ENCODE measurements at places on chromosomes 16 and 17.

GRCh38 chr16:7089751-7090150 is 242.9 kb upstream of the RBFOX1 start:
- no peak for DNase-seq

DNA sequence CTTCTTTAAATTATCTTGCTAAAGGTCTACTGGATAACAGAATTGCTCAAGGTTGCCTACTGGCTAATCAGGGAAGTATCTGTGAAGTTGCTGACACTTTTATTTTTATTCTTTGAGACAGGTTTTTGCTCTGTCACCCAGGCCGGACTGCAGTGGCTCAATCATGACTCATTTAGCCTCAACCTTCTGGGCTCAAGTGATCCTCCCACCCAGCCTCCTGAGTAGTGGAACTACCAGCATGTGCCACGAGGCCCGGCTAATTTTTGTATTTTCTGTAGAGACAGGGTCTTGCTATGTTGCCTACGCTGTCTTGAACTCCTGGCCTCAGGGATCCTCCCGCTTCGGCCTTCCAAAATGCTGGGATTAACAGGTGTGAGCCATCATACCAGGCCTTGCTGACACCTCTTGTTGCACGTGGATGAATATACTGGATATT is 43.1 kb downstream of the GLG1 start:
- no peak for DNase-seq

DNA sequence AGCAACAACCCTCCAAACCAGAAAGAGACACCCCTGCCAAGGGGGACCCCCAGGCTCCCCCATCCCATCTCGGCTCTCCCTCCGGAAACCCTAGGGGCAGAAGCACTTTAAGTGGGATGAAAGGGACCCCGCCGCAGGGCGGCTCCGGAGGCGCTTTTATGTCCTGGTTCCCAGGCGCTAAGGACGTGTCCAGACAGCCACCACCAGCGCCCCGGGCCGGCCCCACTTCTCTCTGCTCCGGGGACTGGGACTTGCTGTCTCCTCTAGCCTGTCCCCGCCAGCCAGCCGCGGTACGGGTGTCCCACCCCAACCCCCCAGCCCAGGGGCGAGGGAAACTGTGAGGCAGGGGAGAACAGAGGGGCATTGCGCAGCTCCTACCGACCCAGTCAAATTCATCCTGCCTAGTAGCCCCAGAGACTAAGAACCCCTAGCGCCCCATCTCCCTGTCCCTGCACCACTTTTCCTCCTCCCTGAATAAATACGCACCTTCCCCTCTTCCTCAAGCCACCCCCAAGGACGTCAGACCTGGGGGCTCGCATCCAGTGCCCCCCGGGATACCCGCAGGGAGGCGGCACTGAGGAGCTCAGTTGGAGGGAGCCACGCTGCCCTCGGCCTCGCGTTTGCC is 4.1 kb downstream of the SP6 start:
- DNase-seq = no peak

DNA sequence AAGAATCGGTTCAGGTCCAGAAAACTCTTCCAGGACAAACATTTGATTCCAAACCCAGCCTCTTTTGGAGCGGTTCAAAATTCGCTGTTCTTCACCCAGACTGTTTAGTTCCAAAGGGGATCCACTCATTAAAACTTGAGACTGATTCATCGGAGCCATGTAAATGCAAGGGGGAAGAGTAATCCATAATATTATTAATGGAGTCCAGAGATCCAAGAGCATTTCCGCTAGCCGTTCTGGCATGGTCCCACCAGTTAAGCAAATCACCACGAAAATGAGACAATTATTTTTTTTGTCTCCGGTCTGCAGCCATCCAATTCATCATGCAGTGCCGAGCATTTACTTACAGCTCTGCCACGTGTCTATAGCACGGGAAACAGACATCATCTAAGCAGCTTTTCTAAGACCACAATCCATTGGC is 15.1 kb downstream of the CDH8 start:
- DNase-seq = no peak

- no peak for DNase-seq
These were observed 2.8 kb upstream of the MSRB1 start for GRCh38 chr16:1945559-1946391.

DNA sequence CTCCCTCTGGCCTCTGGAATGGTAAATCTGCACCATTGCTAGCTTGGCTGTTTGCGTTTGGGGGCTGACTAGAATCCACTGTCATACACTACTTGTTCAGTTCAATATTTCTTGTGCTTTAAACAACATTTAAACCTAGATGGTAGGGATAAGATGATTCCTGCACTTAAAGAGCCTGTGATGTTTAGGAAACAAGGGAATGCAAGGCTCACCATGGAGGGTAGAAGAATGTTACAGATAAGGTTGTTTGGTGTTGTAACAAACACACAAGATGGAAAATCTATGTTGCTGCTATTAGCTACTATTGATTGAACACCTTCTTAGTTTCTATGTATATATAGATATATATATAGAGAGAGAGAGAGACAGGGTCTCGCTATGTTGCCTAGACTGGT is 31.4 kb downstream of the YPEL2 start:
- DNase-seq = no peak

DNA sequence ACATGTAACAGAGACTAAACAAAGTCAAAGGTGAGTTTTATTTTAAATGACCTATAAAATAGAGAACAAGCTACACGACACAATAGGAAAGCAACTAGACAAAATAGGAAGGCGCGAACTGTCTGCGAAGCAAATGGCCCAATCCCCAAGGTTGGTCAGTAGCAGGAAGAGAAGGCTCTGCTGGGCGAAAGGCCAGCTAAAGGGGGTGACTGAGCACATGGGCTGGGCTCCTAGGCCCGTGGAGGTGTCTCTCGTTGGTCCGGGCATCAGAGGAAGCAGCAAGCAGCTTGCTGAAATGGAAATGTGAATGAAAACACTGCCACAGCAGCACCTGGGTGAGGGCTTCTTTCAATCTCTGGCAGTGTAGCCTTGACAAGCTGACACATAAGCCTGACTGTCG is 129.4 kb downstream of the ZNF778 start:
- no peak for DNase-seq

- DNase-seq = no peak
These were observed 6.0 kb downstream of the PDP2 start for GRCh38 chr16:66886321-66886720.

GRCh38 chr17:78499715-78500540 is 77.3 kb downstream of the DNAH17 start:
- no peak for DNase-seq

DNA sequence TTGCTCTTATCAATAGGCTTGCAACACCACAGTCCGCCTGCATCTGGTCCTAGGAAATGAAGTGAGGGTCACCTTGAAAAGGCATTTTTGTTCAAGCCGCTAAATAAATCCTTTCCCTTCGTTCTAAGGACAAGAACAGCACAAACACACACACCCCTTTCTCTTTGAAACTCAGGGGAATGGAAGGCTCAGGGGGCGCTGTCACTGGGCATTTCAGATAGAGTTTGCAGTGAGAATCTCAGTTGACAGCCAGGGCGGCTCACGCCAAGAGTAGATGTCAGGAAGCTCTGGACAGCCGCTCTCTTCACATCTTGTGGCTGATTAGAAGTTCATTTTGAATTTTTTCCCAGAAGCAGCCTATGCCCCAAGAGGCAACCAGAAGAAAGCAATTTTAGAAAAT is 39.8 kb downstream of the ABAT start:
- no peak for DNase-seq

GRCh38 chr16:17327664-17328335 is 143.0 kb downstream of the XYLT1 start:
- DNase-seq = no peak

DNA sequence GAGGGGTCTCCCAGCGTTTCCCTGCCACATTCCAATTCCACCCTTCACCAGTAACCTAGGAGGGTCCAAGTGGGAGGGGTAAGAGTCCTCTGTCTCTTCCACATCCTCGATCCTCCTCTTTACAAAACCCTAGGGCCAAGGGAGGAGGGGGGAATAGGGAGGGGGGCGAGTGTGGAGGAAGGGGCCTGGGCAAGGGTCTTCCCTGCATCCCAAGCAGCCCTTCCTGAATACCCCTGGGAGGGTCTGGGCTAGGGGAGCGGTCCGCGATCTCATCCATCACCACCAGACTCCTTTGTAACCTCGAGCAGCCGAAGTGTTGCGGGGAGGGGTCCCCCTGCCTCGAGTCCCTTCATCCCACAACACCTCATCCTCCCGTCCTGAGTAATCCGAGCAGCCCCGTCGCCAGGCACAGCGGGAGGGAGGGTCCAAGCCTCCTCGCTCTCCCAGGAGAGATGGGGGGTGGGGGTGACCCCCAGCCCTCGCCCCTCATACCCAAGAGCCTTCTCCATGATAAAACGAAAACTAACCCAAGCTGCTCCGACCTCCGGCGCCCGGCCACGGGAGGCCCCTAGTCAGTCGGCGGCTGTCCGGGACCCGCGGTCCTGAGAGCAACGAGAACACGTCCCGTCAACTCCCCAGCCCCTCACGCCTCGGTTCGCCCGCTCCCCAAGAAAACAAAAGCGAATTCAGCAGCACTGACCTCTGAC is 502 bp downstream of the SMPD3 start:
- DNase-seq = no peak

GRCh38 chr16:81765111-81765919 is 13.8 kb upstream of the PLCG2 start:
- no peak for DNase-seq

GRCh38 chr16:52095471-52095870 is 451.5 kb downstream of the TOX3 start:
- no peak for DNase-seq

DNA sequence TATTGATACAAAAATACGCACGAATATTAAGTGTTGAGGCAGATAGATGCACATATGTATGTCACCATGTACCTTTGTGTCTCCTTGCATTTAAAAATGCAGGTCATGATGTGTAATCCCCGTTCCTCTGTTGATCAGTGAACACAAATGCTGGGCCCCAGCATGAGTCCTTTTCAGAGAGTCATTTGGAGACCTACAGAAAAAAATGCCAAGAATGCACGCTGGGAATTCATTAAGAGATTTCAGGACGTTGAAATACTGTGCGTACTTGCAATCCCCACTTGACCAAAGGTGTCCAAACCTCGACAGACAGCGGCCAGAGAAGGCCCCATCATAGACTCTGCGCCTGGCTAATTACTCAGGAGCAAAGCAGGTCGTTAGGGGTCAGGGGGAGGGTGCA is 496.0 kb downstream of the MAF start:
- no peak for DNase-seq
